Effector memory CD8-positive, alpha-beta T cell (primary cell): ENCODE measurements at places on chromosomes 2 and 18.

DNA sequence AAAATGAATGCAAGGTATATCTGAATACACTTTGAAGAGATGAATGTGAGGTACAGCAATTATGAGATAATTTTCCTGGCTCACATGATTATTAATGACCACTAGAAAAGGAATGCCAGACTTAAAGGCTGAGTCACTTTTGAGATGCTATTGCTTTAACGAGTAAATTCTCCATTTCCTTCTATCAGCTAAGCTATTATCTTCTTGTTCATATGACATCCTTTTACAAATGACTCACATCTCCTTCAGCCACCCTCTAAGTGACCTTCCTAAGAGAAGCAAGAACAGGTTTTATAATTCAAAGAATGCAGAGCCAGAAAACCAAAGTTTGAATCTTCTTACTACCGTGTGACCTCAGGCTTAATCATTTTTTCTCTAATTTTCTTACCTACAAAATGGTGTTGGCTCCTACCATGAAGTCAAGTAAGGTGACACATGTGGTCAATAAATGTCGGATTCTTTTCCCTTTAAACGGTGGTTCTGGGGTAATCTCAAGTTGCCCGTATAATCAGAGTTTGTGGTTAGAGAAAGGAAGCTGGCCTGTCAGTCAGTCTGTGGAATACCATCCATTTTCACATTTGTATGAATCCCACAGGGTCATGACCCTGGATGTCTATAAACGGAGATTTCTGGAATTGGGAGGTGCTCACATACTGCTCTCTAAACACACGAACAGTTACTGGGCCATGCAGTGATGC is 184.0 kb upstream of the PID1 start:
- DNase-seq, result no peak

GRCh38 chr2:119680457-119681202 is 1.6 kb downstream of the TMEM177 start:
- DNase-seq, result no peak

DNA sequence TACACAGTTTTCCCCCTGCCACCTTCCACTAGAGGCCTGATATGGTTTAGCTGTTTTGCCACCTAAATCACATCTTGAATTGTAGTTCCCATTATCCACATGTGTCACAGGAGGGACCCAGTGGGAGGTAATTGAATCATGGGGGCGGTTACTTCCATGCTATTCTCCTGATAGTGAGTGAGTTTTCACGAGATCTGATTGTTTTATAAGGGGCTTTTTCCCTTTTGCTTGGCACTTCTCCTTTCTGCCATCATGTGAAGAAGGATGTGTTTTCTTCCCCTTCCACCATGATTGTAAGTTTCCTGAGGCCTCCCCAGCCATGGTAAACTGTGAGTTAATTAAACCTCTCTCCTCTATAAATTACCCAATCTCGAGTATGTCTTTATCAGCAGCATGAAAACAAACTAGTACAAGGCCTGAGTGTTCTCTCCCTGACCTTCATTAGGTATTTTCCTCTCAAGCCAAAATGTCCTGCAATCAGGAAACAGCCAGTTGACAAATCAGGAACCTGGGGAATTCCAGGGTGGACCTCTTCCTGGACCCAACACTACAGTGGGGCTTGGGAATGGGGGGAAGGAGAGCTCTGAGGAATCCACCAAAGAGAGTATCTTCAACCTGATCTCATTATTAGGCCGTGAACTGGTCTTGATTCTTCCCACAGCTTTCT is 129.9 kb downstream of the TXNL1 start:
- no peak for DNase-seq

DNA sequence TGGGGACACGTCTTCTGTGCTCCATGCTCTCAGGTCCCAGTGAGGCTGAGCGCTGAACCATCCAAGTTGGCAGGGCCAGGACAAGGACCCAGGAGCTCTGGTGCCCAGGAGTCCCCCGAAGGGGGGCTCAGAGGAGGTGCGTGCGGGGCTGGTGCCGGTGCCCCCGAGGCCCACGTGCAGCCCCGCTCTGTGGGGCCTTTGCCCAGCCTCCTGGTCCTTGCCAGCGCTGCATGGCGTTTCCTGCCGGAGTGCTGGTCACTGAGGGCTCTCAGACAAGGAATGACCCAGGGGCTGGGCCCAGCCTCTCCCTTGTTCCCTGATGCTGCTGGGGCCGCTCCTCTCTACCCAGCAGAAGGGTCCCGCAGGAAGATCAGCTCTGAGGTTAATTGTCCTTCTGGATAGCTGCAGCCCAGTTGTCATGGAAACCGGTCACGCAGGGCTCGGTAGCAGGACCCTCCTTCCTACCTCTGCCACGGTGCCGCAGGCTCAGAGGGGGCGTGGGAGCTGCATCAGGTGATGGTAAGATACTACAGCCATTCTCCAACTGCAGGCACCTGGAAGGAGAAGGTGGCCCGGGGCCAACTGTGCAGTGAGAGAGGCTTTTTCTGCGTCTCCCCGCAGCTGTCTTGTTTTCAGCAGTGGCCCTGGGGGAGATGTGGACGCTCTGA is 64.5 kb downstream of the RRM2 start:
- DNase-seq, result no peak

- DNase-seq, result no peak
These were observed 238.2 kb downstream of the CDH7 start for GRCh38 chr18:65988972-65989371.

- DNase-seq, result no peak
These were observed 217.7 kb downstream of the LRRTM1 start for GRCh38 chr2:80086831-80087230.

DNA sequence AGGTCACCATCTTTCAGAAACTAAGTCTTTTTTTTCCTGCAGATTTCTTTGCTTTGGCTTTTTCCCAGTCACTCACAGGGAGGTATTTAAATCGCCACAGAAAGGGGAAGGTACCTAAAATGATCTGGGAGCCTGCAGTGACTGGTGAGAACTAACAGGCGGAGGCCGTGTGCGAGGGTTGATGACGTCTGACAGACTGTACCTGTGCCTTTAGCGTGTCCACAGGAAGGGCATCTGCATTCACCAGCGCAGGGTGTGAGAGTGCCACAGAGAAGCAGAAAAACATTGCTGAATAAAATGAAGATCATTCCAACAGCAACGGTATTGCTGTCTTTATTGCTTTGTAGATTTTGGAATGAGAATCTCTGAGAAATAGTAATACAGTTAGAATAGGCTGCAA is 5.7 kb downstream of the CTDP1 start:
- no peak for DNase-seq

- DNase-seq, result peak; percentile 62
These were observed 101.6 kb downstream of the SPTBN1 start for GRCh38 chr2:54557601-54558187.

GRCh38 chr2:137826373-137827372 is 137.6 kb upstream of the HNMT start:
- no peak for DNase-seq

DNA sequence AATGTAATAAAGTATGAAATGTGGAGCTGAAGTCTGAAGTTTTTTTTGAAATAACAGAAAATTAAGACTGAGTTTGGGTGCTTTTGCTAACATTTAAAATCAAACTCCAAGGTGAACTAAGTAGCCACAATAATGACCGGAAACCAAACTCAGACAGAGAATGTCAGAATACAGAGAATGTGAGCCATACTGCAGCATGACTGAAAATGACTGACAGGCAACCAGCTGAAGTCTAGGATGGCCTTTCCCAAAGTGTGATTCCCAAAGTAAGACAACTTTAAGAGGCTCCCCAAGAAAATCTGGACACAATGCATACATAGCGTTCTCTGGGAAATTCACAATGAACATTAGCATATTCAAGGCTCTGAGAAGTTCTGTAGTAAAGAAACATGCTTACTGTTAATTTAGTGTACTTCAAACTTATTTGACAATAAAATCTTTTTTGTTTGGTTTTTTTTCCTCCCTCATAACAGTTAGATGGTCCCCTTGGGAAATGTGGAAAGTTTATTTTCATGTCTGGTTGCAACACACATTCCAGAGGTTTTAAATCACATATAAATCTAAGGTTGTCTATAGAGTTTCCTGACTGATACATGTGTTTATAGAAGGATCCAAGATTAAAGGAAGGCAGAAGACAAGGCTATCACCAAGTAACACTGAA is 28.6 kb downstream of the PLA2R1 start:
- DNase-seq, result no peak

- DNase-seq, result no peak
These were observed 142.4 kb downstream of the NDUFA10 start for GRCh38 chr2:239882781-239883180.

- DNase-seq, result no peak
These were observed 71.9 kb upstream of the KLHL29 start for GRCh38 chr2:23312996-23313606.

DNA sequence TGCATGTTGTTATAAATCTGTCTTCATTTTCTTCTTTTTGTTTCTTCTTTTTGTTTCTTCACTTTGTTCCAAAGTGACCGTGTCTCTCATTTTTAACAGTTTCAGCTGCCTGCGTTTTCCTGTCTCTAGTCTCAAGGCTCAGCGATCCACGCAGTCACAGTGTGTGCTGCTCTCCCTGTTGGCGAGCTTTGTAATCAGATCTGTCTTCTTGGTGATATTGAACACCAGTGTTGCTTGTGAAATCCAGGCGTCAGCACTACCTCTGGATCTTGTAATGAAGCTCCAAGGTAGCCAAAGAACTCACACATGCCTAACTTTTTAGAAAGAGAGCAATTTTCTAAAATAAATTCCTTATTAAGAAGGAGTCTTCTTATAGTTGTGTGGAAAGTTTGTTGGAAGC is 13.2 kb downstream of the SNTG2 start:
- no peak for DNase-seq
